Activated T-helper 1 cell treated with anti-CD3 and anti-CD28 coated beads, Interleukin-2, amount 50 U/mL, for 16 hours (primary cell): ENCODE measurements at places on chromosomes 1 and 21.

DNA sequence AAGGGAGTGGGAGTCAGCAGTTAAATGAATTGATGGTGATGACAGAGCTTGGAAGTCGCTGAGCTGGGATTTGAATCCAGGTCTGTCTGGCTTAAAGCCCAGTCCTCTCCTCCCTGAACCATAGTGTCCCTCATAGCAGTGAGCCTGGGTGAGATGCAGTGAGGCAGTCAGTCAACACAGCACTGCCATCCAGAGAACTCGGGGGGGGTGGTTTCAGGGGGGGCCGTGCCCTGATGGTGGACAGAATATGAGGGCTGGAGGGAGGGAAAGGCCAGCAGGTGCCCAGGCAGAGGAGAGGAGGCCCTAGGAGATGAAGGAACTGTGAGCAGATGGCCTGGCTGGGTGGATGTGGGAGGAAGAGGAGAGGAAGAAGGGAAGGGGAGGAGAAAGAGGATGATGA is 405.6 kb downstream of the PTPRU start:
- no peak for DNase-seq

DNA sequence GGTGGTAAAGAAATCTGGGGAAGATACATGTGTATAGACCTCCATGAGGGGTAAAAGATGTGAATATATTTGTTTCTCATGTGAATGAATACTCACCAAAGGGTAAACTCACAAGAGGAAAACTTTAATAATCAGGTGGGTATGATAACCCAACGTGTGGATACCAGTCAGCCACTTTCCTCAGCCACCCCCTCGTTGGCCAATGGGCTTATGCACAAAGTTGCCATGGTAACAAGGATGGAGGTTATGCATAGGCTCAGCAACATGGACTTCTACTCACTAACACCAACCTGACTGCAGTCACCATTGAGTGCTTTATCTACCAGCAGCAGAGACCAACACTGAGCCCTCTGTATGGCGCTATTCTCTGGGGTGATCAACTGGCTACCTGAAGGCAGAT is 424.4 kb downstream of the DUSP10 start:
- no peak for DNase-seq

GRCh38 chr1:93435443-93435842 is 12.5 kb upstream of the FNBP1L start:
- DNase-seq: no peak

- no peak for DNase-seq
These were observed 43.5 kb upstream of the BCL9 start for GRCh38 chr1:147497826-147498225.
